ENCODE measurements at places on chromosomes 7 and 10.

DNA sequence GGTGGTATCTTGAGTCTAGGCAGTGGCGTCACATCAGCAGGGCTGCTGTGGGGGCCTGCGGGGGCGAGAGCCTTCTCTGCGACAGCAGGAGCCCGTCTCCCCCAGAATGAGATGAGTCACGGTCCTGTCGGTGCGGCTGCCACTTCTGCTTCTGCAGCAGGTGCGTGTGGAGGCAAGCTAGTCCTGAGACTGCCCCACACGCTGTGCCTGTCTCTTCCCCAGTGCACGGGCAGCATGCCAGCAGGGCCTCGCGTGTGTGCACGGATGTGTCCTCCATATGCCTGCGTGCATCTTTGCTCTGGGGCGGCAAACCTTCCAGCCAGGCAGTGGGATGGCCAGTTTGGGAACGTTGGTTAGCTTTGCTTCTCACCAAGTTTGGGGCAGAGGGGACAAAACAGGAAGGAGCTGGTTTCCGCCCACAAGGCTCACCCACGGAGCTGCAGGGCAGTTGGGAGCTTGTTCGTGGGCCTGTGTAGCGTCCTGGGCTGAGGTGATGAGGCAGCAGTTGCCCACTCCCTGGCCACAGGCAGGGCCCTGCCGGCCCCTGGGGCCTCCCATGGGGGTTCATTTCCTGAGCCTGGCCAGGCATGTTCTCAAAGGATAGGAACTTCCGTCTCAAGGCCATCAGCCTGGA, 60.8 kb upstream of the PPIF start:
- peak; percentile 32 for DNase-seq

GRCh38 chr10:123275136-123275564, 120.9 kb downstream of the BUB3 start:
- DNase-seq: no peak

DNA sequence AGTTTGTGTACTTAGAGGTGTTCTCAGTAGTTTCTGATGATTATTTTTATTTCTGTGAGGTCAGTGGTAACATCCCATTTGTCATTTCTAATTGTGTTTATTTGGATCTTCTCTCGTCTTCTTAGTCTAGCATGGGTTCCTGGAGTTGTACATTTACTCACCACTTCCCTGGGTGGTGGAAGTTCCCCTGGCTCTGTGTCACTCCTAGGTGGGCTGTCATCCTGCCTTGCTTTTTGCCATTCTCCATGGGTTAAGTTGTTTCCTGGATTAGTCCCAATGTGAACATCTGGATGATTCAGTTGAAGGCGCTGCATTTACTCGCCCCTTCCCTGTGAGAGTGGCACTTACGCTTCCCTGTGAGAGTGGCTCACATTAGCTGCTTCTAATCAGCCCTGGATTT, 48.2 kb downstream of the GSAP start:
- DNase-seq: no peak

DNA sequence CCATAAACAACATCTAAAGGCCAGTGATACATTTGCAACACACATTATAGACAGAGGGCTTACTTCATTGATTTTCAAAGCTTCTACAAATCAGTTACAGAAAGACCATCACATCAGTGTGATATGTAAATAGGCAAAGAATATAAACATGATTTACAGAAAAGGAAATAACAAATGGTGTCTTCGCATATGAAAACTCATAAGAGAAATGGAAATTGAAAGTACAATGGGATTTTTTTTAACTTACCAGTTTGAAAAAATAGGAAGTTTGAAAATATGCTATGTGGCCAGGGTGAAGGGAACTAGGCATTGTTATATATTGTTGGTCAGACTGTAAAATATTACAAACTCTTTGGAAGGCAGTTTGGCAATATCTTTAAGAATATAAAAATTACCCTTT, 27.3 kb downstream of the SEC23IP start:
- DNase-seq: no peak

DNA sequence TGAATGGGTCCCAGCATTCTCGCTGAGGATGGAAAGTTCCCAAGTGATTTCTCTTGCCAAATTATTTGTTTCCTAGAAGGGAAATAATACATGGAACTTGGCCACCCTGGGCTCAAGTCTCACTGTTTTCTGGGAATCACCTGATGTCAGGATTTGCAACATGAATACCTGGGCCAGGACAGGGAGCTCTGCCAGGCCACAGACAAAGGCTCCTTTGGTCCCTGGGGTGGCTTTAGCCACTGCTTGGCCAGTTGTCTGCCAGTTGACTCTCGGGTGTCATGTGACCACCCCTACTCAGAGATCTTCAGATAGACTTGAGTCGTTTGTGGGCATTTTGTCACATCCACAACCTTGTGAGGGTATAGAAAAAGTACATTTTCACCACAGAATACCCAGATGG, 258.0 kb upstream of the HABP2 start:
- DNase-seq: no peak

DNA sequence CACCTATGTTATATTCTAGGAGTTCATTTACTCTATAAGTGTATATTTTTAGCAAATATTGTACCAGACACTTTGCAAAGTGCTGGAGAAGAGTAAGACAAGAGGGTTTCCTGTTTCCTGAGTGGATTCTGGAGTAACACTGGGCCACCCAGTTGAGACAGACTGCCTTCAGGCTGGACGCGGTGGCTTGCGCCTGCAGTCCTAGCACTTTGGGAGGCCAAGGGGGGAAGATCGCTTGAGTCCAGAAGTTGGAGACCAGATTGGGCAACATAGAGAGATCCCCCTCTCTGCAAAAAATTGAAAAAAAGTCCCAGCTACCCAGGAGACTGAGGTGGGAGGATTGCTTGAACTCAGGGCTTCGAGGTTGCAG, 772 bp upstream of the ZSCAN25 start:
- DNase-seq: no peak

- DNase-seq: no peak
These were observed 540.7 kb downstream of the HTR7 start for GRCh38 chr10:90317172-90317571.

- DNase-seq: no peak
These were observed 427.4 kb downstream of the SH2D4B start for GRCh38 chr10:80964955-80965614.

DNA sequence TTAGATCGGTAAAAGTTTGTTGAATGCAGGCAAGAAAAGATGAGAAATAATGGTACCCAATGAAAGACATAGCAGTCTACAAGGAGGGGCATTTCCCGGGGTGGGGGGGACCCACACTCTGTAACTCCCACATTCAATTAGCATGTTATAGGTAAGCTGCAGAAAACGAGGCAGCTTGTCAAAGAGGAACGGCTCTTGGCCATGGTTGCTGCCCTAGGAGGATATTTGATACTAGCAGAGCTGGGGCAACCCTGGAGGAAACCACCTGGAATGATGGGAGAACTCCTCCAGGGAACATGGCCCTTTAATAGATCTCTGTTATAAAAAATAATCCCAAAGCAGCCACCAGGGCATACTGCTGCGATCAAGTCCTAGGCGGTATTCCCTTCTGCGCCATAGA, 98.5 kb downstream of the EGFR start:
- no peak for DNase-seq

DNA sequence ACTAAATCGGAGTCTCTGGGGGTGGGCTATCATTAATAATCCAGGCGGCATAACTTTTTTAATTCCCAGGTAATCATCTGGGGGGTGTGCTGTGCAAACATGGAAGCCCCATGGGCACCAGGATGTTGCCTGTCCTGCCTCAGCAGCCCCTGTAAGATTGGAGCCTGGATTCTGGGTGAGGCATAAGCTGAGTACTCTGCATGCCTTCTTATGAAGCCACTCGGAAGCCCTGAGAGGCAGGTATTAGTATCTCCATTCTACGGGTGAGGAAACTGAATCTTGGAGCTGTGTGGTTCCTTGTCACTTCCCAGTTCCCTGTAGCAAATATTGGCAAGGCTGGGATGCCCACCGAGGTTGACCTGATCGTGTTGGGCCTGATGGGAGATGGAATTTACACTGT, 7.4 kb upstream of the OPN4 start:
- DNase-seq: no peak

DNA sequence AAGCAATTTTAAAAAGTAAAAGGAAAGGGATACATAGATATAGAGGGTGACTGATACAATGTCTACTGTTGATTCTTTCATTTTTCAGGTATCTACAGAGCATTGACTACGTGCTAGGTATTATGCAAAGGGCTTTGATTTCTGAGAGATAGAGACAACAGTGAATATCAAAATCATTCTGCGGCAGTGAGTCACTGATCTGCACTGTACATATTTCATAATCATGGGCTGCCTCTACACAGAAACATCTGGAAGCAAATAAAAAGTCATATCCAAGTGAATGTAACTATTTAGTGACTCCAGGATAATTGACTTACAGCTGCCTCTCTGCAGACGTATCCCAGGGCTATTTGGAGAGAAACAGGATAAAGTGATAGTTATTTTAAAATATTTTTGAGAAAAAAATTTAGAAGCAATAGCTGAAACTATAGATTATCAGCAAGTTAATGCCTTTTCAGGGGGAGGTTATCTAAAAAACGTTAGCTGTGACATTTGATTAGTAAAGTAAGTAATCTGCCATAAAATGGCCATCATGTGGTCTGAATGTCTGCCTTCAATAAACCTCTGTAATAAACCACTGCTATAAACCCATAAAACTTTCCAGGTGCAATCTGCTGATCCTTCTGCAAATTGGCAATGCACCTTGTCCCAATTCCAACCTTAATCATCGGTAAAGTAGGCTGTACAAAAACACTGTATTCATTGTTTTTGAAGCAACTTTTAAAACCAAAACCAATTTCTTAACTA, 43.7 kb downstream of the CPXM2 start:
- DNase-seq: peak; percentile 13

DNA sequence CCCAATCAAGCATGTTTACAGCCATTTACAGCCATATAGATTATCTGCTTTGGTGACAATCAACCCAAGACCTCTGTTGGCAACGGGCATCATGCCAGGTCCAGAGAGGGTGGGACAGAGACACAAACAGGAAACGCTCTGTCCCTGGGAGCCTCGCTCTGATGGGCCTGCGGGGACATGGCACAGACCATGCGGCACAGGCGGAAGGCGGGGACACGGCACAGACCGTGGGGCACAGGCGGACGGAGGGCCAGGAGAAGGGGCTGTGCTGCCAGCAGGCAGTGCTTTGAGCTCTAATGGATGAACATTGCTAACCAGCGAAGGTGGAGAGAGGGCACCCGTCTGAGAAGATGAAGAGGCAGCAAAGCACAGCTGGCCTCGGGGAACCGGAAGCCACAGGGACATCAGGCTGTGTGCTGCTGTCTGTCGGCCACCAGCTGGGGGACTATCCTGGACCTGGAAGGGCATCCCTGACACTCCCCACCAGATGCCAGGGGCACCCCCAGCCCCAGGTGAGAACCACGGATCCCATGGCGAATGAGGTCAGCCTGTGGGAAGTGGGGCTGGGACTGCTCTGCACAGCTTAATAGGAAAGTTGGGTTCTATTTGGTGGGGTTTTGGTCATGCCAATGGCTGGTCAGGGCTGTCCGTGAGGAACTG, 61.0 kb downstream of the DIP2C start:
- no peak for DNase-seq

- DNase-seq: no peak
These were observed 34.3 kb downstream of the MYL10 start for GRCh38 chr7:101594790-101595189.

GRCh38 chr10:130627346-130628045, 491.3 kb downstream of the GLRX3 start:
- DNase-seq: no peak

DNA sequence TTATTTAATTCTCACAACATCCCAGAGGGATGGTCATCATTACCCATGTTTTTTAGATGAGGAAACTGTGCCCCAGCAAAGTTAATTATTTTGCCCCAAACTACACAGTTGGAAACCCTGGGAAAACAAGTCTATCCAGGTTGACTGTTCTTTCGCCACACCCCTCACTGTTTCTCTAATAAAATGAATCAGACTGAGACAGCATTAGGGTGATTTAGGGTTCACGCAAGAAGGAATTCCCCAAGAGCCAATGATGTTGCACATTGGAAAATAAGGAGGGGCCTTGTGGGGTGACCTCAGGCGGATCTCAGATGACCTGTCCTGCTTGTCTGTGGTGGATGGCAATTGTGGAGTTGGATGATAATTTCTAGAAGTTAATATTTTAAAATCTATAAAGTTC, 135.7 kb upstream of the TBX20 start:
- DNase-seq: no peak

GRCh38 chr7:129021656-129022055, 33.3 kb downstream of the TNPO3 start:
- DNase-seq: no peak

DNA sequence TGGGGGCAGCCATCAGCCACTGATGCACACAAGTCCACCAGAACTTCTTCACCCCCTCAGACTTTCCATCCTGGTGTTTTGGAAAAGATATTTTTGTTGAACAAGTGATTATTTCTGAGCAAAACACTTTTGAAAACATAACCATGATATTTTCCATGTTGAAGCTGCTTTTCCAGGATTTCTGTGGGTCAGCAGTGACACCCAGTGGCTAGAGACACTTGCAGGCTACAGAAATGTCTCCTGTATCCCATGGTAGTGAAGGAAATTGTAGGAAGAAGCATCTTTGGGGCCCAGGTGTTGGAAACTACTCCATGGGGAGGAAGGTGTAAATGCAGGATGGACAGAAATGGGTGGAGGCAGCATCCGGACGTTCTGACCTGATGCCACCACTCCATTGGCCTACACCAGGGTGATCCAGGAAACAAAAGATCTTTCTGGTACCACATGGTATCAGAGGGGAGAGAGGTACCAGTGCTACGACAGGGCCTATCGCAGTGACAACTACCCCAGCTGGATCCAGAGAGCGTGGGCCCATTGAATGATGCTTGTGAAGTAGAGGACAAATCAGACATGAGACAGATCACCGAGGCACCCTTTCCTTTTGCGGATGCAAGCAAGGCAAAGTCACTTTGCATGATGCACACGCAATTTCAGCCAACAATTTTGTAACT, 111.7 kb upstream of the COBL start:
- no peak for DNase-seq

DNA sequence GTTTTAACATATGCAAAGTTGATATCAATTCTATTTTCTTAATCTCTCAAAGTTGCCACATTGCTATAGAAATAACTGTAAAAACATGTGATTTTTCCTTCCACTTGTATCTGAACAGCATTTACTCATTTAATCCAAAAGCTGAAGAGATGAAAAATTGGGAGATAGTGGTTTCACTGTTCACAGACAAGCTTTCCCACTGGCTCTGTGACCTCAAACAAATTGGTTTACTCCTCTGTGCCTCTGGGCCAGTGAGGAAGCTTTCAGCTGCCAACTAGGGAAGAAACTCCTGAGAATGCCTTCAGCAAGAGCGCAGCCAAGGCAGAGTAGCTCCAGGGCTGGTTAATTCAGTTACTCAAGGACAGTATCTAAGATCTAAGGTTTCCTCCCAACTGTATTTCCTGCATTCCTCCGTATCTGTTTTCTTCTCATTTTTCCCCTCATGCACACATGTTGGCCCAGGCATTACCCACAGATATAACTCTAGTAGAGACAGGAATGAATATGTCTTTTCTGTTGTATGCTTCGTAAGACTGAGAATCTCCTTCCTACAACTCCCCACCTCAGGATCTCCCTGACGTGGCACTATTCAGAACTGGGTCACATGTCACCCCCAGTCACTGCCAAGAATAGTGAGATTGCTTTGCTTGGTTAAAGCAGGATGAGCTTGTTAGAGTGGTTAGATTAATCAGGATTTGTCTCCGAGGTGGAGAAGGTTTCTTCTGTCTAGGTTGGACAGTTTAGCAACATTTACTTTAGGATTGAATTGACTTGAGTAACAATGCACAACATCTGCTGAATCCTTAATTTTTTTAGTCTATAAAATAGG, 315.7 kb downstream of the NRG3 start:
- no peak for DNase-seq

GRCh38 chr7:51472873-51473272, 156.3 kb upstream of the COBL start:
- no peak for DNase-seq

GRCh38 chr7:11749629-11750028, 82.4 kb downstream of the THSD7A start:
- no peak for DNase-seq

Data from keratinocyte (primary cell).